ENCODE measurements at places on chromosomes 6 and 20.

DNA sequence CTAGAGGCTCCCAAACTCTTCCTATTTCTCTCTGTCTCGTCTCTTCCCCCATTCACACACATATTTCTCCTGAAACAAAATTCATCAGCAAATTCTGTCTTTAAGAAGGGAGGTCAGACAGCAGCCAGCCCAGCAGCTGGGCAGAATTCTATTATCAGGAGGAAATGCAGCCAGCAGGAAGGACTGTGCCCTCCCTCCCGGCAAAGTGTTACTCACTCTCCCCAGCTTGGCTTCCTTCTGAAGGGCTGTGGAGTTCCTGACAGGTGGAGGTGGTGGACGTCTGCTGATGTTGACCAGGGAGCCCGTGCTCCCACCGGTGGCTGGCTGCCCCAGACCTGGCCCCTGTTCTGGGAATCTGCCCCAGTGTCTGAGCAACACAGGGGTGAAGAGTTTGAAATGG is 37.3 kb downstream of the KCNB1 start:
- no peak for DNase-seq

DNA sequence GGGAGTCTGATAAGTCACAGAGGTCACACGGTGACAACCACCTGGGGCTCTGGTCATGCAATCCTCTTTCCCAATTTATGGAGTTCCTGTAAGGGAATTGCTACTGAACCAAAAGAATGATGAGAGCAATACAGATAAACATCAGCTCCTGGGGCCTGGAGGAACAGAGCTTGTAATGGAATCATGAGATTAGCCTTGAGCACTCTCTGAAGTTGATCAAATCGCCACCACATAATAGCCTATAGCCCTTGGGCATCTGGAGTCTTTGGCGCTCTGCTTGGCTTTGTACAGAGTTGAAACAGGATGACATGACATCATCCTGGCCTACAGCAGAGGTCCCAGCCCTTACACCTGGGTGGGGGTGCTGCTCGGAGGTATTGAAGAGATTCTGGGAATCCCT is 154.3 kb upstream of the DTNBP1 start:
- DNase-seq, result no peak

DNA sequence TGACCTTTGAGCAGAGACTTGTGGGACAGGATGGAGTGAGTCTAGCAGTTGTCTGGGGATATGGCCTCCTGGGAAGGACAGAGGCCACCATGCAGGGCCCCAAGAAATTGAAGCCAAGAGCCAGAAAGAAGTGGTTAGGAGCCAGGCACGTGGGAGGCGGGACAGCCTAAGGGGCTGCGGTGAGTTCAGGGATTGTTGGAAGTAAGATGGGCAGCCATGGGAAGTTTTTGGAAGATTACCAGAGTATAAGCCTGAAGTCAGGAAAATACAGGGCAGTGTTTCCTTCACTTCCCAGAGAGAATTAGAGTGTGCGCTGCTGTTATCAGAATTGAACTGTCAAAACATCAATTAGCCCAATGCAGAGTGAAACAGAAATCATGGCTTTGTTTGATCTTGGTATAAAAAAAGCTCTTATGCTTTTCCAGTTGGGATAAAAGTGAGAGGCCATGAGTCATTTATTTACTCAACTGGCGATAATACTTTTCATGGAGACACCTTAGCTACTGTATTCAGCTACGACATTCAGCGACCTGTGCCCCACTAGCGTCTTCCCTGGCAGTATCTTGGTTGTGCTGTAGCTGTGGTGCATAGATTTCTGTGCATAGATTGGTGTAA is 66.9 kb downstream of the PHACTR2 start:
- DNase-seq, result no peak

GRCh38 chr20:2871661-2872458 is 1.4 kb upstream of the PTPRA start:
- no peak for DNase-seq

DNA sequence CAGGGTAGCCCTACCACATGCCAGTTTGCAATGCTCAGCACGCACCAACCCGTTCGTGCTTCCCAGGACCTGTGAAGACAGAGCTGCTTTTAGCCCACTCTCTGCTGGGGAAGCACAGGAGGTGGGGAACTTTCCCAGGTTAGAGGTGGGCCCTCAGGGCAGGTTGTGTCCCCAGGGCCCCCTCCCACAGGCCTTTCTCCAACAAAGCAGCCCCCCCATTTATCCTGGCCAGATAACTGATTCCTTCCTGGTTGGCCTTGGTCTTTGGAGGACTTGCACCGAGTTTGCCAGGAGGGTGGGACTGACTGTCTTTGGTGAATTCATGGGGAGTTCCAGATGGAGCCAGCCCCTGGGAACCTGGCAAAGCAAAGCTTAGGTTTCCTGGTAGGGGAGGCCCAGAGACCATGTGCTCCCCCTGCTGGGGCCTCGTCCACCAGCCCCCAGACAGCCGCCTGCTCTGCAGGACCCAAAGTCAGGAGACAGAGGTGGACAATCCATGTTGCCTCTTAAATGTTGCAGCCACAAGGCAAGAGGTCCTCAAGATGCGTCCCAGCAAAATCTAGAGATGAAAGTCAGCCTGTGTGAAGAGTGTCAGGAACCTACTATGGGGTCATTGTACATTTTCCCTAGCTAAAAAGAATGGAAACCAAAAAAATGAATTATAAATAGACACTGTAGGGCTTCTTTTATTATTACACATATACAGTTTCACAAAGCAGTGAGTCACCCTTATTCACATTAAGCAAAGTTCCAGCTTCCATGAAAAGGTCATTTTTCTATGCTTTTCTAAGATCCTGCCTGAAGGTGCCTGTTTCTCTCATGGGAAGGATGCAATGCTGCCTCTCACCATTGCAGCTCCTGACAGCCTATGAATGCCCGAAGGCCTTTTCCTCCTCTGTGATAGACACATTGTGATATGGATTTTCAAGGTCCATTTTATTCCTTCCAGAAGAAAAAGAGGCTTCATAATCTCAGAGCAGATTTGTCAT is 497.8 kb downstream of the PREX1 start:
- DNase-seq, result no peak

DNA sequence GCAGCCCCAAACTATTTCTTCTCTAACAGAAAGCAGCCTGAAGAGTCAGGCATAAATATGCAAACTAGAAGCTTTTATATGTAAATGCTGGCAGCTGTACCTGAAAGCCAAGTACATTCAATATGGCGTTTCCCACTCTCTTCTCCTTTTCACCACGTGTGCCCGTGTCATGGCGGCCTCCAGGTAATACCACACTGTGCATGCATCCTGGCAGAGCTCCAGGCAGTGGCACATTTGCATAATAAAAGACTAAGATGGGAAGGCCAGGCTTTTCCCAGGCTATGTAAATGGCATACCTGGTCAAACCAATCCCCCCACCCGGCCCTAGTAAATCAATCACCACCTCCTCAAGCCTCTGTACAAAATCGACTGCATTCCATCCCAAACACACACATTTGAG is 120.6 kb downstream of the MMUT start:
- no peak for DNase-seq

All from C1 segment of cervical spinal cord (tissue), 14 donors.